ENCODE measurements at places on chromosomes 6 and 20. TPM values are rescaled to one million over a fixed set of nuclear protein-coding genes. Genes with fewer than 3 reads are reported as not detected.
A peak's percentile ranks its signal among the peaks of the same experiment; 100 is the strongest.

DNA sequence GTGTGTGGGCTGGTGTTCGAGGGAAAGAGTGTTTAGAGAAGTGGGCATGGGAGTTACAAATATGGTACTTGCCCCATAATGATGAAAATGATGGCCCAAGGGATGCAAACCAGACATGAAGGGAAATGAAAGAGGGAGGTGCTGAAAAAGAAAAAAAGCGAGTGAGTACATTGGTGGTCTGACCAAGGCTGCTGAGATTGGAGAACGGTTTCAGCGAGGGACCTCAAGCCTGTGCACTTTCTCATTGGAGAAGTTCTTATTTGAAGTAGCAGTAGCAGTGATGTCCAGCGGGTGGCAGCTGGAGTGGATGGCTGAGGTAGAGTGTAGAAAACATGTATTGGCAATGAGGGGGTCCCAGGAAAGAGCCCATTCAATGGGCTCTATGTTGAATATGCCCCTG lies 54.8 kb downstream of the TNFAIP3 start:
- no peak for DNase-seq
- no peaks in the 10 kb centered on the region for H3K36me3 ChIP-seq
- H3K27me3 ChIP-seq: no peaks in the 10 kb centered on the region
- no peak overlapping the region for H3K4me3 ChIP-seq
- H3K27ac ChIP-seq: no peak overlapping the region

FLRT3 gene
- total RNA-seq: 71.2 TPM

- H3K4me1 ChIP-seq: no peaks in the 10 kb centered on the region
- no peak for DNase-seq
- H3K4me3 ChIP-seq: no peak overlapping the region
Observed at GRCh38 chr6:63560801-63561287, 11.4 kb upstream of the LOC128125822 start.

- H3K27ac ChIP-seq: no peak overlapping the region
- no peaks in the 10 kb centered on the region for H3K4me1 ChIP-seq
- H3K4me3 ChIP-seq: no peak overlapping the region
- no peaks in the 10 kb centered on the region for H3K27me3 ChIP-seq
- no peaks in the 10 kb centered on the region for H3K36me3 ChIP-seq
- no peak for DNase-seq
Observed at GRCh38 chr20:48662711-48663110, 165.1 kb downstream of the PREX1 start.

SYCP2L gene
- total RNA-seq: 0.58 TPM

- peaks cover 56% of the 10 kb centered on the region for H3K4me1 ChIP-seq
- H3K27me3 ChIP-seq: no peaks in the 10 kb centered on the region
- H3K36me3 ChIP-seq: peaks cover 28% of the 10 kb centered on the region
Observed at GRCh38 chr6:109381061-109381746, 1.1 kb downstream of the CD164 start.

DNA sequence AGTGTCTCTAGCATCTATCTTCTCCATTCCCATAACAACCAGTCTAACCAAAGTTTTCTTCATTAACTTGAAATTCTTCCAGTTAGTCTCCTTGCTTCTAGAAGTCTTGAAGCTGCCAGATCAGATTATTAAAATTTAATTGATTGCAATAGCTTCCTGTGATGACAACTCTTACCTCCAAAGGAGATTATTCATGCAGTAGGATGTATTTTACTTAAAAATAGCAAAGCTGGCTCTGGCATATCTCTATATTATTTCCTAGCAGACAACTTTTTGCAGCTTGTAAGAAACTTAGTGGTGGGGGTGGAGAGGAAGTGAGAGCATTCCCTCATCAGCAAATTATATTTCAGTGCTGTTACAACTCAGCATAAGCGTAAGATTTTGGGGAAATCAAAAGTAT lies 290.4 kb downstream of the GRIK2 start:
- H3K27ac ChIP-seq: no peak overlapping the region
- DNase-seq: no peak
- H3K36me3 ChIP-seq: no peaks in the 10 kb centered on the region
- H3K4me1 ChIP-seq: no peaks in the 10 kb centered on the region
- H3K27me3 ChIP-seq: no peaks in the 10 kb centered on the region

DNA sequence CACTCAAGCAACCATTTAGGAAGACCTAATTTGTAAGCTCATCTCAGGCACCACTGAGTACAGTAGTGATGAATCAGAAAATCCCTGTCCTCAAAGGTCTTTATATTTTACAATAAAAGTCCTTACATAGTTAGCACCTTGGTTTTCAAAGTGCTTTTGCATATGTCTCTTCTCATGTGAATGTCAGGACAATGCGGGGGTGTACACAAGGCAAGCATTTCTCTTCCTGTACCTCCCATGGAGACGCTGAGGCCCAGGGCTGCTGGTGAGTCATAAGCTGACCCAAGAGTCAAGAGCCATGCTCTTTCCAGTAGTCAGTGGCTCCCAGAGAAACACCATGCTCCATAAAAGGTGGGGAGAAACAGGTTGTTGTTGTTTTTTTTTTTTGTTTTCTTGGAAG lies 174.0 kb downstream of the GJA10 start:
- H3K4me3 ChIP-seq: no peak overlapping the region
- H3K27ac ChIP-seq: no peak overlapping the region
- no peaks in the 10 kb centered on the region for H3K27me3 ChIP-seq
- no peaks in the 10 kb centered on the region for H3K36me3 ChIP-seq
- H3K4me1 ChIP-seq: no peaks in the 10 kb centered on the region

GRCh38 chr20:59008715-59009336 lies 1.8 kb upstream of the CTSZ start:
- H3K27me3 ChIP-seq: no peaks in the 10 kb centered on the region
- DNase-seq: no peak
- no peaks in the 10 kb centered on the region for H3K36me3 ChIP-seq
- peak overlapping the region; percentile 83 for H3K27ac ChIP-seq
- H3K4me1 ChIP-seq: peaks cover 40% of the 10 kb centered on the region
- no peak overlapping the region for H3K4me3 ChIP-seq
